ENCODE measurements at places on chromosomes 1 and 21. TPM values are rescaled to one million over a fixed set of nuclear protein-coding genes. Genes with fewer than 3 reads are reported as not detected.

The ALX3 gene
- not detected for total RNA-seq

The GJA9 gene
- not detected for total RNA-seq

The LCE1B gene
- total RNA-seq: not detected

The PBXIP1 gene
- 22.5 TPM for total RNA-seq

The TSTD1 gene
- 77.0 TPM for total RNA-seq

The LAX1 gene
- total RNA-seq: not detected

The USH2A gene
- 0.04 TPM for total RNA-seq

The KRTAP7-1 gene
- total RNA-seq: not detected

The CDK11A gene
- 50.1 TPM for total RNA-seq

The EXTL1 gene
- 1.1 TPM for total RNA-seq

GRCh38 chr1:99005537-99005942 is 879 bp upstream of the PLPPR5 start:
- DNase-seq: peak; percentile 42

- no peak for DNase-seq
Observed at GRCh38 chr1:198664068-198664788, 25.4 kb downstream of the PTPRC start.

DNA sequence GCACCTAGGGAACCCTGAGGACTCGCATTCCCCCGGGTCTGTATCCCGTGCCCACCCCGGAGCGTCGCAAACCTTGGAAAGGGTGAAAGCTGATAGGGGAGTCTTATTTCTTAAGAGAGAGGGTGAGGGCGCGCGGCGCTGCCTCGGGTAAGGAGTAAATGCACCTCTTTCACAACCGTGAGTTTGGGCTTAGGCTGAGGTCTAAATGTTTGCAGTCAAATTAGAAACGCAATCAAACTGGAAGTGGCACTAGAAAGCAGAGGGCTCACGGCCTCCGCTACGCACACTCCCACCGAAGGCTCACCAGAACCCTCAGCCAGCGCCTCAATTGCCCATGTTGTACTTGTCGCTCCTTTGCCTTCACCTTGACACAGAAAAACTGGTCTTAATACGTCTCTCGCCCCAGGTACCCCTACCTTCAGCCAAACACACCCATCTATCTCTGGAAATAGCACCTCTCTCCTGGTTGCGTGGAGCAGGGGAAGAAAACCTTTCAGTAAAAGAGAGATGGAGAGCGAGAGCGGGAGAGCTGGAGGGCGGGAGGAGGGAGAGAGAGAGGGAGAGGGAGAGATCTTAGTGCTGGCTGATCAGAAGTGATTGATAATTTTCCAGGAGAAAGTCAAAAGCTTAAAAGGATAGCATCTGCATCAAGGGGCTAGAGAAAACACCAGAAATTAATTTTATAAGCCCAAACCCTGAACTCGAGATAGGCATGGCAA is 1.7 kb upstream of the HLX start:
- DNase-seq: no peak

- DNase-seq: no peak
Observed at GRCh38 chr1:155962599-155963211, 15.6 kb downstream of the ARHGEF2 start.

DNA sequence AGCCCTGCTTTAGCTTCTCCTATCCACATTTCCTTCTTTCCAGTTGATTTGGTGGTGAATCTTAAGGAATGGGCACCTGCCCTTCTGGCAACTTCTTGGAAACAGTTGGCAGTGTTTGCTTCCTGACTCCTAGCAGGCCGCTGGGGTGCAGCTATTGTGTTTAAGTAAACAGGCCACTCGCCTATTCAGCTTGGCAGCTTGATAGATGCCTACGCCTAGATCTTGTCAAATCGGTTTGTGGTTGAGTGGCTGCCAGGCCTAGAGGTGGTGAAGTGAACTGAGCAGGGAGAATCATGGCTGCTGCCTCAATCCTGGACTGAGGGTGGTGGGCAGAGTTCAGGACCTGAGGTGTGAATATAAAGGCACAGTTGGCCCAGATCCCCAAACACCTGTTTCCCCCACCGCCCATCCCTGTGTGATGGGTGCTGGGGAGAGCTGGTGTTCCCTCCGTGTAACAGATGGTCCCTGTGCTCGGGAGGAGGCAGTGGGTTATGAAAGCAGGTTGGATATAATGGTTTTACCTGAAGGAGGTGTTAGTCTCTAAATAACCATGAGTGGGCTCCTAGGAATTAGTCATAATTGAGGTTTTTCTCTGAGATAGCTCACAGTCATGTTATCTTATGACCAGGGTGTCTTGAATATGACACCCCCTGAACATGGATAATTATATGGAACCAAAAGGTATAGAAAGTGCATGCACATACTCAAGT is 940 bp upstream of the PLA2G2C start:
- DNase-seq: no peak

DNA sequence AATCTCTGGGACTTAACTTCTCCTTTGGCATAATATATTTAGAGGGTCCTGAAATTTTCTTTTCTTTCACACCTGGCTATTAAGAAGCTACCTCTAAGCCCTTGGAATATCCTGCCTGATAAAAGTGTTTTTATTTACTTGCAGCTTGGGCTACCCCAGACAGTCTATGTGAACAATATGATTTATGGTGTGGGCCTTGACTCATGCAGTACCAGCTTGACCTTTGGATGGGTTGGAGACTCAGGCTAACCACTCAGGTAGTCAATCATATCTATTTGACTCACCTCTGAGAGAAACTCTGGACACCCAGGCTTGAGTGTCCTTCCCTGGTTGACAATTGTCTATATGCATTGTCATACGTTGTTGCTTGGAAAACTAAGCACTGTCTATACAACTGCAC is 13.4 kb upstream of the PGBD2 start:
- no peak for DNase-seq

GRCh38 chr1:19070197-19070651 is 113.7 kb upstream of the IFFO2 start:
- no peak for DNase-seq

- DNase-seq: no peak
Observed at GRCh38 chr1:50959303-50959912, 659 bp downstream of the FAF1 start.

GRCh38 chr1:10623686-10624145 is 149.0 kb downstream of the PEX14 start:
- peak; percentile 15 for DNase-seq

DNA sequence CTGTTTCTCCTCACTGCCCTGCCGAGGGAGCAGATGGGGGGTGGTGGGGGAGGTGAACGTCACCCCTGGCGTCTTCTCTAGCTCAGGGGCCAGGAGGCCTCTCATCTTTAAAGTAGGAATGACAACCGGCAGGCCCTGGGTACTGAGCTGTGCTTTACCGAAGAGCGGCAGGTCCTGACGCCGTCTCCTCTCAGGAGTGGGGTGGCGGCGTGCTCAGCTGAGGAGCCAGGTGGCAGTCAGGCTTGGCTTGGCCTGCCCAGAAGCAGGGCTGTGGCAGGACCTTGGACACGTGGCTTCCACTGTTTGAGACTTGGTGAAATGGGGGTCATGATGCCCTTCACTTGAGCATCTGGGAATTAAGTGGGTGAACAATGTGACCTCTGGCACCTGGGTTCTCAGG is 3.1 kb downstream of the RER1 start:
- no peak for DNase-seq

GRCh38 chr1:202056644-202057334 is 46.4 kb downstream of the ELF3 start:
- DNase-seq: no peak

DNA sequence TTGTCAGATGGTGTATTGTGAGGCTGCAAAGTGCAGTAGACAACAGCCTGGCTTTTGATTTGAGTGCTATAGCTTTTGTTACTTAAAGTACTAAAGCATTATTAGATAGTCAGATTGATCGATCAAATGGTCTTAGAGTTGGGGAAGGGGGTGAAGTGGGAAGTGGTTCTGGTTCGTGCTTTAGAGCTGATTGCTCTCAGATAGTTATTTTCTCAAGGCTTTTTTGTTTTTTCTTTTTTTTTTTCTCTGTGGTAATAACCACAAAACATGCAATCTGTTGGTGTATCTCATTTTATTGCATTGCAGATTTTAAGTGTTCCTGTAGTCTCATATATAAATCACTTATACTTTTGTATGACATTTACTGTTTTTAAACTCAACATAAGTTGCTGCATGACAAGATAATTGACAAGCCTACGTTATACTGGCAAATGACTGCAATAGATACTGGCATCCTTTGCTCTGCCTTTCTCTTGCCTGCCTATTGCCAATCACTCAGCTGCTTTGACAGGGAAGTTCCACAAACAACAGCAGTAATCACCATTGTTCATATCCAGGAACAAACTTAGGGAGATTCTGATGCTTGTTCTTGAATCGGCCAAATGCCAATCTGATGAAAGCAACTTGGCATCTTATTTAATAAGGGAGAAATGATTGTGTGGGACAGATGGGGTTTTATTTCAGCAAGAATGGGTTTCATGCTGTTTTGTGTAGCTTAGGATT is 125.0 kb upstream of the B3GALT2 start:
- DNase-seq: no peak

DNA sequence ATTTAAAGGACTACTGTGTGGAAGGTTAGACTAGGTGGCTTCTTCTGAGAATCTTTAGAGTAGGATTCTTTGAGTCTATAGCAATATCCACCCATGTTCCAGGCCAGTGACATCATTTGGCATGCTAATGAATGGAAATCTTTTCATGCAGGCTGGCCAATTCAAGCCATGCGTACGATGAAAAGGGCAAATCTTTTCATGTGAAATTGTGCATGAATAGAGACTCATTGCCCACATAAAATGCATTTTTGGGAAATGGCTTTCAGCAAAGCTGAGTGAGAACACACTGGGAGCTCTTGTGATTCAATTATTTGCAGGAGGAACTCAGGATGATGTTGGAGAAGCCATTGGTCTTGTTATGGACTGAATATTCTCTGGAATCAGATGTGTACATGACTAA is 324.9 kb upstream of the DAB1 start:
- DNase-seq: no peak

GRCh38 chr1:231919239-231919885 is 292.8 kb downstream of the DISC1 start:
- DNase-seq: no peak

Data from H9 (cell line).